ENCODE measurements at places on chromosomes 2 and 18.

- DNase-seq: no peak
Measured at GRCh38 chr2:161386228-161386824, 29.8 kb upstream of the TBR1 start.

DNA sequence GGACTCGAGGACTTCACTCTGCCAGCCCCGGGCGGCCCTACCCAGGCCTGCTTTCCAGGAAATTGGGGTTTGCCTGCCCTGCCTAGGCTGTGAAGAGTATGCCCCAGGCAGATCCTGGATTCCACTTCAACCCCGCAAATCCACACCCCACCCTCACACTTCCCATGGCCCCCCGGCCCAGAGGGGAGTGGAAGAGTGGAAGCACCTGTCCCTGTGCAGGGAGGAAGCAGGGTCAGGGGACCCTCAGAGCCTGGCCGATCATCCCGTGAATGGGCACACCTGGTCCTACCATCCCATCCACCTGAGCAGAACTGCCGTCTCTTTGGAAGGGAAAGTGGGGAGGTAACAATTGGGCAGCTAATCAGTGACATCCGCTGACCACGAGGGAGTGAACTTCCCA lies 245.2 kb downstream of the EIPR1 start:
- no peak for DNase-seq

DNA sequence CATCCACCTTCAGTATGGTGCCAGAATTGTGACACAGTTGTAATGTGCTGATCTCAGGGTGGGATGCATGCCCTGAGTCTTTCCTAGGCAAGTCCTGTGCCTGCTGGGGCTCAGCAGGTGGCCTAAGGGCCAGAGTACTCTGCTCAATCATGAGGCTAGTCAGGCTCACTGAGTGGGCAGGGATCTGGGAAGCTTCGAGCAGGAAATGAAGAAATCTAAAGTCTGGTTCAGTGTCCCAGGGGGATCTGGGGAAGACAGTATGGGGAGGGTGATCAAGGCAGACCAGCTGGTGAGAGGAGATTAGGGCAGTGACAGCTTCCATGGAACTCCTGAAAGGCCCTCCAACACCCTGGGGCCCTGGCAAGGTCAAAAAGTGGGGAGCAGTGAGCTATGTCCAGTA lies 8.9 kb upstream of the ANKRD29 start:
- no peak for DNase-seq

DNA sequence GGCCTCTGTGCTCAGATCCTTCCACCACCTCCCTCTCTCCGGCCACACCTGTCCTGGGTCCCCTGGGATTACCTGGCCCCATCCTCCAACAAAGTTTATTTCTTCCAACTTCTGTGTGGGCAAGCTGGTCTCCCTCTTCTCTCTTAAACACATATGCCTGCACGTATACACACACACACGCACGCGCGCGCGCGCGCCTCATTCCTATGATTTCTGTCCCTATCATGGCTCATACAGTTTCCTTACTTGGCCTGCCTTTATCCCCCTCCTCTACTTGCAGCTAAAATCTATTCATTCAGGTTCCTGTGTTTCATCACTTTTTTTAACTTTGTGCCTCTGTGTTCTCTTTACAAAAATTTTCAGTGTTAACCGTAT lies 96.4 kb downstream of the LOXHD1 start:
- no peak for DNase-seq

DNA sequence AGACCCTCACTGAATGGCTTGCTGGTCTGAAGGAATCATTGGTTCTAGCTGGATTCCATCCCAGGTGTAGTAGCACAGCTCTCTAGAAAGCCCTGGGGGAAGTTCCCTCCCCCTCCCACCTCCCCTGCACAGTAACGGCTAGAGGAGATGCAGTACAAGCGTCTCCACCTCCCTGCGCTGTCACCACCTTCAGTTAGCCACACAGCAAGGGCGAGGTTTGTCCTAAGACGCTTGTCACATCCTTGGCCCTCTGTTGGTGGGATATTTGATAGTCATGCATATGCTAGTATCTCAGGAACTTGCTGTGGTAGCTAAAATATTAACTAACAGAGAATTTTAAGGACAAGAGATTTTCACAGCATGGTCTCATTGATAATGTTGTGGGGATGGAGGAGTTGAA lies 19.4 kb downstream of the TRAPPC12 start:
- DNase-seq: no peak

GRCh38 chr18:23585897-23586248 lies 433 bp downstream of the NPC1 start:
- no peak for DNase-seq

DNA sequence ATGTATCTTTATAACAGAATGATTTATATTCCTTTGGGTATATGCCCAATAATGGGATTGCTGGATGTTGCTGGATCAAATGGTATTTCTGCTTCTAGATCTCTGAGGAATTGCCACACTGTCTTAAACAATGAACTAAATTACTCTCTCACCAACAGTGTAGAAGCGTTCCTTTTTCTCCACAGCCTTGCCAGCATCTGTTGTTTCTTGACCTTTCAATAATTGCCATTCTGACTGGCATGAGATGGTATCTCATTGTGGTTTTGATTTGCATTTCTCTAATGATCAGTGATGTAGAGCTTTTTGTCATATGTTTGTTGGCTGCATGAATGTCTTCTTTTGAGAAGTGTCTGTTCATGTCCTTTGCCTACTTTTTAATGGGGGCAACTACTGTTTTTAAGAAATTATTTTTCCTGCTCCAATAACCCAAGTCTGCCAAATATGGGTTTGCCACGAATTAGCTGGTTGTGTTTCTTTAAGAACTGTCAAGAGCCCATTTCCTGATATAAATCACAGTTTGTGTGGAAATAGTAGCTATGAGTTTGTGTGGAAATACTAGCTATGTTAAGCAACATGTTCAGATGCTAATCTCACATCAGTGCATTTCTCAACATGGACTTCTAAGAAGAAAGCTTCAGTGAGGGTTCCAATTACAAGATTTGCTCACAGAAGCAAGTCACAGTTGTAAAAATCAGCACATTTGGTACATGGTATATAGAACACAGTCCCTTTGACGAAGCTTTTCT lies 259.4 kb downstream of the ANAPC1 start:
- DNase-seq: no peak

GRCh38 chr2:186027922-186028321 lies 289.3 kb downstream of the FSIP2 start:
- no peak for DNase-seq

DNA sequence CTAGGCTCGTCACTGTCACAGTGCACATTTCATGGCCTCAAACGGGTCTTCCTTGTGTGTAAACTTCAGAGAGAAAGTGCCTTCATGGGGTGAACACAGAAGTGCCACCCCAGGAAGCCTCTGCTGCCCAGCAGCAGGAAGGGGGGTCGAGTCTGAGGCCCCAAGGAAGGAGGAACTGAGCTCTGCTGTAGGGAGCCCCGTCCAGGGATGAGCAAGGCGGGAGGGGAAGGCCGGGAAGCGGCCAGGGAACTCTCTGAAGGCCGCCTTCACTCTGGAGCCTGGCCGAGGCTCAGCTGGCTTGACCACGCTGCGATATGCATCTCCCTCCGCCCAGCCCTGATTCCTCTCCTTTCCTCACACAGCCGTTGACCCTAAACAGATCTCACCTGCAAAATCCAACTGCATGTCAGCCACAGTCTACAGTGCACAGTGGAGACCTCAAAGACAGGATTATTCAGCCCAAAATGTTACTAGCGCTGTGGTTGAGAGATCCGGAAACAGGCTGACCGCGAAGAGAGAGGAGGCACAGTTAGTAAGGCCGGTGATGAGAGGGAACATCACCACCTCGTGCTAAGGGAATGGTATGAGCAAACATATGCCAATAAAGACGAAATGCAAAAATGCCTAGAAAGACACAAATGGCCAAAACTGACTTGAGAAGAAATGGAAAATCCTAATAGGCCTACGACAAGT lies 34.2 kb upstream of the CTDP1 start:
- no peak for DNase-seq

DNA sequence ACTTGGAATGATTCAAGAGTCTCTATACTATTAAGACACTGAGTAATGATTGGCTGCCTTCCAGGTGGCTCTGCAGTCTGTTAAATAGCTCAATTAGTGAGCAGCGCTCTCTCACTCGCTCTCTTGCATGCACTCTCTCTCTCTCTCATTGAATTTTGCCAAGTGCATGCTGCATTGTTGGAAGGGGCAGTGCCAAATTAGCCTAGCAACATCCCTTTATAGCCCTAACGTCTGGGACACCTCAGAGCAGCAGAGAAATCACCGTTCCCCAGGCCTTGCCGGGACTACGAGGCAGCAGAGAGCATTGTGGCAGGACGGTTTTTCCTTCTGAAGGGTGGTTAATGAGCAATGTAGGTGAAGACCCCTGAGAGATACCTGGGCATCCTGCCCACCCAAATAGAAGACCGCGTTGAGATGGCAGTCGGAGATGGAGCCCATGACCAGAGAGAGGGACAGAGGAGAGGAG lies 447.6 kb upstream of the POU3F3 start:
- DNase-seq: no peak

- DNase-seq: no peak
Measured at GRCh38 chr2:223044092-223044836, 7.7 kb upstream of the KCNE4 start.

DNA sequence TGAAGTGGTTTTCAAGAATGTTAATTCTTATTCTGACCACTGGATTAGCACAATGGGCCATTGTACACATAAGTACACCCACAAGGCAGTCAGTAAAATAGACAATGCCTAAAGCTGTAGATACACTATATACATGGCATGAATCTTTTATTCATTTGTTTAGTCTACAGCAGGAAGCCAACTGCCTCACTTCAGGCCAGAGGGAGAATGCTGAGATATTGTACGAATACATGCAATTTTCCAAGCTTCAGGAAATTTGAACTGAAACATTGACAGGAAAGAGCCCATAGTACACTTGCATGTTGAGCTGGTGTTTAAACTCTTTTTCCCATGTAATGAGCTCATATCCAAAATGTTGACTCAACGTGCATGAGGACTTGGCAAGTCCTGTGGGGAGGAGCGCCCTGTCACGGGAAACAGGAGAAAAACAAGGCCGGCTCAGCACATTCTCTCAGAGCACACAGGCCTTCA lies 111.6 kb upstream of the CYP1B1 start:
- no peak for DNase-seq

GRCh38 chr2:241948299-241948897 lies 78.9 kb downstream of the RTP5 start:
- no peak for DNase-seq

- no peak for DNase-seq
Measured at GRCh38 chr2:221895366-221896121, 323.4 kb upstream of the EPHA4 start.

GRCh38 chr2:218983263-218983933 lies 1.6 kb downstream of the FEV start:
- DNase-seq: no peak

DNA sequence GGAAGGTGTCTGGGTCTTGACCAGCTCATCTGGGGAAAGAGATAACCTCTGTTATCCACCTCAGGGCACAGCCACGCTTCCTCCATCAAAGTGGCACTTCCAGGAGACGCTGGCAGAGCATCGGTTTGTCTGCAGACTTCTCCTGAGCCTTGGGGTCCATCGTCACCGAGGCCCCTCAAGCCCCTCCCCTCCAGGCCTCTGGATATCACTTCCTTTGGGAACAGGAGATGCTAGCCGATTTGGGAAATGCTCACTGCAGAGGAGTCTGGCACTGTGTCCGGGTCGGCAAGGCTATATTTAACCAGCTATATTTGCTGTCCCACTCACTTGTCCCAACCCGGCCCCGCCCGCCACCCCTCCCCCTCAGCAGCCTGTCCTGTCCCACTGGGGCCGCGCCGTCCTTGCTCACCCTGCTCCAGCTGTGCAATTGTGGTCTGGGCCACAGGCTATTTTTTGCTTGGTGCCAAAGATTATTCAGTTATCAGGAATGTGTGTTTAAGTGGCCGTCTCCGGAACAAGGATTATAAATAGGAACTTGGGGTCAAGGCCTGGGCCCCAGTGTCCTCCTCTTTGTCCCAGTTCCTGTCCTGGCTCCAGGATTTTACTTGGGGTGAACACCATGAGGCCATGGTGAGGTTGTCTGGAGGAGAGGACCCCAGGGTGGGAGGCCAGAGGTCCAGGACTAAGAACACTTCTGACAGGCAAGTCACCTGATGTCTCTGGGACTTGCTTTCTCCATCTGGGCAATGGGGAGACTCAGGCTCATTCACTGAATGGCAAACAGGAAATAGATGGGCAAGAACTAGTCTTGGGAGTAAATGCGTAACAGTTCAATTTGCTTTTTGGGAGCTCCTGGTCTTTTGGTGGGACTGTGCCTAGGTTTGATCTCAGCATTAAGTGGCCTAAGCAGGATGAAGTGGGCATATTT lies 263.6 kb downstream of the DYSF start:
- DNase-seq: no peak

All from activated naive CD4-positive, alpha-beta T cell treated with anti-CD3 and anti-CD28 coated beads, Interleukin-2, amount 50 U/mL, for 16 hours (primary cell).